ENCODE measurements at places on chromosomes 6 and 20.

- no peak for DNase-seq
Observed at GRCh38 chr6:75952128-75952527, 120.3 kb downstream of the IMPG1 start.

GRCh38 chr6:166595061-166595780, 8.7 kb upstream of the RAMACL start:
- DNase-seq, result no peak

DNA sequence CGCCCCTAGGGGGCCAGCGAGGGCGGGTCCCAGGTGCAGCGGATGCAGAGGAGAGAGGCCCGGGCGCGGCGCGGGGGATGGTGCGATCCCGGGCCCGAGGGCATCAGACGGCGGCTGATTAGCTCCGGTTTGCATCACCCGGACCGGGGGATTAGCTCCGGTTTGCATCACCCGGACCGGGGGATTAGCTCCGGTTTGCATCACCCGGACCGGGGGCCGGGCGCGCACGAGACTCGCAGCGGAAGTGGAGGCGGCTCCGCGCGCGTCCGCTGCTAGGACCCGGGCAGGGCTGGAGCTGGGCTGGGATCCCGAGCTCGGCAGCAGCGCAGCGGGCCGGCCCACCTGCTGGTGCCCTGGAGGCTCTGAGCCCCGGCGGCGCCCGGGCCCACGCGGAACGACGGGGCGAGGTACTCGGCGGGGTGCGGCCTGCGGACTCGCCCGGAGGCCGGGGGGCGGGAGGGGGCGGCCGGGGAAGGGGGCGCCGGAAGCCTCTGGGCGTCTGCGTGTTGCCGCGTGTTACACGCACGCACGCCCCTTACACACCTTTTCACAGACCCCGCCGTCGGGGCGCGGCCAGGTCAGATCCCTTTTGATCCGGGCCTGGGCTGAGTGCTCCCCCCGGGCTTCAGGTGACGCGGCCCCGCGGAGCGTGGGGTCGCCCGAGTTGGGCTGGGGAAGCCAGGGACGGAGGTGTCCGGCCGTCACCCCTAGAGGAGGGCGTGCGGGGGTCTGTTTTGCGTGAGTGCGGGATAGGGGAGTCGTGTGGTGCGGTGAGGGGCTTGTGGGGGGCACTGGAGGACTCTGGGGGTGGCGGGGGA, 412 bp downstream of the TRIB3 start:
- DNase-seq, result peak; percentile 26

- DNase-seq, result no peak
Observed at GRCh38 chr20:18001131-18001921, 32.5 kb downstream of the MGME1 start.

DNA sequence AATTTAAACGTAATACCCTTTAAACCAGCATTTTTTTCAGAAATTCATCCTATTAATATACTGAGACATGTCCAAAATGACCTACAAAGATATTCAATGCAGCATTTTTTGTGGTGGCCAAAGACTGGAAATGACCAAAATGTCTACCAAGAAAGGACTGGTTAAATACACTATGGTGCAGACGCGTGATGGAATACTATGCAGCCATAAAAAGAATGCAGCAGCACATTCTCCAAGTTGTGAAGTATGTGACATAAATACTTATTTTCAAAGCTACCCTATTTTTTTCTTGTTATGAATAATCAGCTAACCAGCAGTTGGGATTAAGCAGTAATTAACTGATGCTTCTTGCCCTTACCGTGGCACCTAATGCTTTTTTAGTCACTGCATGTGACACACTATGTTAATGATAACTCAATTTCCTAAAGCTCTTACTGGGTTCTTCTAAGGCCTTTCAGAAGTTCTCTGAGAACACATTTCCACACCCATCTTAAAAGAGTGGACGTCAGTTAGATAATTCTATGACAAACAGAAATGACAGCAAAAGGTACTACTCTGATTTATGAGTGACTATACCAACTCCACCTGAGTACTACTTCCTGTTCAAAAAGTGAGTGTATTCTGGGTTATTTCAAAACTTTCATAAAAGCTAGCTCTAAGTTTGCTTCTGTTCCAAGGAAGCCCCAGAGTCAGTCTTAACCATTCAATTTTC, 24.9 kb downstream of the TTI1 start:
- no peak for DNase-seq

DNA sequence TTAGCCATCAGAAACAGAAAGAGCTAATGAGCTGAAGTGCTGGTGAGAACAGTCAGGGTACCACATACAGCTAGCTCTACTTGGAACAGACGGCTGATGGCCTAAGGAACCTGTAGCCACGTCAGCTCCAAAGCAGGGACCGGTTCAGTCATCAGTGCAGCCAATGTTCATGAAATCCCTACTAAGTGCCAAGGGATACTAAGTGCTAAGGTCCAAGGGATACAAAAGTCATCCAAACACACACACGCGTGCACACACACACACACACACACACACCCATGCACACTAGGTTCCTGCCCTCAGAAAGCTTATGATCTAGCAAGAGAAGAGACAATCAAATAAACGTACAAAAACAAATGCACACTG, 53.6 kb downstream of the MAP3K5 start:
- no peak for DNase-seq

DNA sequence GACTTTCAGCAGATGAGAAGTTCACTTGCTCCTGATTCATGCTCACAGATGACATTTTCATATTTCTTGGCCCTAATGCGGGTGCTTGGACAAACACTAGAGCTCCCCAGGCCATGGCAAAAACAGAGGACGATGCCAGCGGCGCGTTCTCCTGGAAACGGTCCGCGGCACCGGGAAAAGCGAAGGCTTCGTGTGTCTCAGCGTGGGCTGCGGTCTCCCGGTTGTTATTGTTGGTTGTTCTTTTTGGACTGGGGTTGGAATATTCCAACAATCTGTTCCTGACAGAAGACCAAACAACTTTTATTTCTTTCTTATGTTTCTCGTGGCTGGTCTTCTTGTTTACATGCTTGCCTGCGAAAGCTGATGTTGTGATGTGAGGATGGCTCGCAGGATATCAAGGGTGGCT, 46.8 kb upstream of the NEDD9 start:
- no peak for DNase-seq

- no peak for DNase-seq
Observed at GRCh38 chr20:41483553-41483930, 116.9 kb upstream of the EMILIN3 start.

DNA sequence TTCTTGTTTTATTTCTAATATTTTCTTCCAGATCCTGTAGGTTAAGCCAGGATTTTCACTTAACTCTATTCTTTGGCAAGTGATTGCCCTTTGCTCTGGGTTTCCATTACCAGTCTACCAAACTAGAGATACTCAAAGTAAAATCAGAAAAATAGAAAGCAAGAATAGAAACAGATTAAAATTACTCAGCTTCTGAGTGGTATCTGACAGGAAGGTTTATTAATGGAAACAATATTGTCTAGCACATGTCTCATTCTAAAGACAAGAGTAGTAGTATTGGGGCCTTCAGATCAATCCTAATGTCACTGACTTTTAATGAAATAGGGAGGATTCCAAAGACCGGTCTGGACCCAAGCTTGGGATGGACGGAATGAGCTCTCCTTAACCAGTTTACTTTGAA, 72.3 kb downstream of the SIM1 start:
- no peak for DNase-seq

DNA sequence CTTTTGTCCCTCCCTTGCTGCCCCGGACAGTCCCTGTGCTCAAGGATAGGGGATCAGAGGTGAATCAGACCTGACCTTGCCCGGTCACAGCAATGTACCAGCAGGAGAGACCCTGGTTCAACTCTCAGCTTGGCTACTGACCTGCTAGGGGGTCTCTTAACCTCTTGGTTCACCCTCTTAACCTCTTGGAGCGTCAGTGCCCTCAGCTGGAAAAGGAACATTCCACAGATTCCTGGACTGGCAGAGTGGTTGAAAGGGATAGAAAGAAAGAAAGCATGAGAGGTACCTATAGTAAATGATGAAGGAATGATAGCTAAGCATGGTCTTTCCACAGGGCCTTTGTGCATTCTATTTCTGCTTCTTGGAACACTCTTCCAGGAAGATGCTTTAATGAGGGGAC, 25.2 kb downstream of the SNAI1 start:
- no peak for DNase-seq

DNA sequence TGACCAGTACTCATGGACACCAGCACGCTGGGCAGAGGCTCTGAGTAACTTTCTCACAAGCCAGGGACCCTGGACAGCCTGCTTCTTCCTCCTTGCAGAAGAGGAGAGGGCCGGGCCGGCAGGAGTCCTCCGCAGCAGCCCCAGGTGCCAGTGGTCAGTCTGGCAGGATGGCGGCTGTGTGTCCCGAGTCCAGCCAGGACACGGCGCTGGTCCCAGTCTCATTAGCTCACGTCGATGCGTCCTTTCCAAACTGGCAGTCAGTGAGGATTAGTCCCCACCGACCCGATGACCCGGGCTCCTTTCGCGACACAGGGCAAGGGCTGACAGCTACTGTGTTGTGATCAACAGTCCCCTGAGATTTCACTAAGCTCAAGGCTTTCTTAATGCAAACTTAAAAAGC, 267.0 kb downstream of the TAF4 start:
- no peak for DNase-seq
